ENCODE measurements at places on chromosomes 2 and 18.

- no peak for DNase-seq
Measured at GRCh38 chr2:224843141-224843540, 127.0 kb upstream of the CCDC195 start.

DNA sequence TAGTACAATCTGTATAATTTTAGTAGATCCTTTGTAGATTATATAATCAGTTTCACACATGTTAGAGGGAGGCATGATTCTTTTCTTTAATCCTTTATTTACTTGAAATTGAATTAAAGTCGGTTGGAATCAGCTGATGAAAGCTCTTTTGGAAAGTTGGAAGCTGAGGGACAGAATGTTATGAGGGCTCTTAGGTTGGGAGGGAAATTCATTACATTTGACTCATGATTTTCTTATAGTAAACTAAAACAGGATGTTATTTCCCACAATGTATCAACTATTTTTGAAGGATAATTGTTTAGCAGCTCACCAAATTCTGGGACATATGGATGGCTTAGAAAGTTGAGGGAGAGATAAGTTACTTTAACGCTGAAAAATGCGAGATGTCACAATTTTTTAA is 52.7 kb upstream of the TMEFF2 start:
- no peak for DNase-seq

DNA sequence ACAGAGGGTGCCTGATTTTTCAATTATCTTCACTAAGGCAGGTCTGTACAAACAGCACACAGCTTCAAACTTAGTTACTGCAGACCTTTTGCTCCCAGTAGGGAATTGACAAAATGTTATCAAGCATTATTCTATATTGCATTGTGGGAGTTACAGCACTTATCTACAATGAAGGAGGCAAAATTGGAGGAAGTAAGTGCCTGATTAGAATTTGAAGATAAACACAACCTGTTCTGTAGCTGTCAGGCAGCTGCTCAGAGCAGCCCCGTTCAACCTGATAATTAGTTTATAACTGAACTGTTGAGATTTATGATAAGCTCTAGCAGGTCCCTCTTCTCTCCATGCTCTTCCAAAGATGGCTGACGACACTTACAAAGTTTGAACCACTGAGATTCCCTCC is 364.4 kb upstream of the CYRIA start:
- no peak for DNase-seq

- DNase-seq: no peak
Measured at GRCh38 chr2:62192811-62193210, 3.1 kb upstream of the B3GNT2 start.

- no peak for DNase-seq
Measured at GRCh38 chr2:31335921-31336585, 78.5 kb downstream of the XDH start.

Measured in pancreas (tissue), 10 donors.